ENCODE measurements at places on chromosomes 5 and 9.

DNA sequence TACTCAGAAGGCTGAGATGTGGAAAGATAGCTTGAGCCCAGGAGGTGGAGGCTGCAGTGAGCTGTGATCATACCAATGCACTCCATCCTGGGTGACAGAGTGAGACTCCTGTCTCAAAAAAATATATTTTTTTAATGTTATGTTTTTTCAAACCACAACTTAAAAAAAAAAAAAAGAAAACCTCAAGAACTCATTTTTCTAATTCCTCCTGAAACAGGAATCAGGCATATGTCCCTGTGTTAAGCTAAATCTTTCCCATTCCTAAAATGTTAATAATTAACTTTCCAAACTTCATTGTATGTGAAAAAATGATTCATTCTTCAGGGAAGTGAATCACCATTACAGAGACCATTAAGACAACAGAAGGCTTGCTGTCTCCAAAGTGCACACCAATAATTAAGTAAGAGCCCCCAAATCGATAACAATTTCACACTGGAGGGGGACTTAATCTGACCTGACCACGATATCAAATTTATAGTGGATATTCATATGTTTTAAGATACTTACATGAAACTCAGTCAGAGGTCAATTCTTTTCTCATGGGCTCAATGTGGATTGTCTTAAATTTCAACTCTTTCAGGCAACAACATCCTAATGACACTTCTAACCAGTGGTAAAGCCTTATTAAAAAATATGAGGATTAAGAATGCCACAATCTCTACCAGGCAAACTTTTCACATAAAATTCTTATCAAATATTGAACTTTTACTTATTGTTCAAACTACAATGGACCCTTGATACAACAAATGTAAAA is 5.2 kb downstream of the CEMIP2 start:
- DNase-seq, result peak; percentile 42

DNA sequence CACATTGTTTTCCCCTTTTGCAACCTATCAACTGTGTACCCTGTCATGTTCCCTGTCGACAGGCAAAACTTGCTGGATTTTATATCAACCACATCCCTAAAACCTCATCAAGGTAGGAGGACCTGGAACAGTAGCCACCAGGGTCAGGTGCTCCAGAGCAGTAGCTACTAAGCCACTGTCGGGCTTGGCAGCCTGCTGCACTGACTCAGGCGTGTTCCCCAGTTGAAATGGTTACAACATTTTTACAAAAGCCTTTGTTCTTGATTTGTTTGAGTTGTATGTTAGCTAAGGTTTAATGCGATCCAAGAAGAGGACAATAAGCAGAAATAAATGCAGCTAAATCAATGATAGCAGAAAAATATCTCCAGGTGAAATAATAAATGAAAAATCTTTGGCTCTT is 407.4 kb upstream of the TLE4 start:
- no peak for DNase-seq

DNA sequence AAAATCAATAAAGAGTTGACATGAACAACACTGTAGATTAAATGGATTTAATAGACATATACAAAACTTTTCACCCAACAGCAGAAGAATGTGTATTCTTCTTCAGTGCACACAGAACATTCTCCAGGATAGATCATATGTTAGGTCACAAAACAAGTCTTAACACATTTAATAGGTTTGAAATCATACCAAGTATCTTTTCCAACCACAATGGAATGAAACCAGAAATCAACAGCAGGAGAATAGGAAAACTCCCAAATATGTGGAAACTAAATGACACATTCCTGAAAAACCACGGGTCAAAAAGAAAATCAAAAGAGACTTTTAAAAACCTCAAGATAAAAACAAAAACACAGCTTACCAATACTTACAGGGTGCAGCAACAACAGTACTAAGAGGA is 790.1 kb upstream of the ZNF608 start:
- no peak for DNase-seq

DNA sequence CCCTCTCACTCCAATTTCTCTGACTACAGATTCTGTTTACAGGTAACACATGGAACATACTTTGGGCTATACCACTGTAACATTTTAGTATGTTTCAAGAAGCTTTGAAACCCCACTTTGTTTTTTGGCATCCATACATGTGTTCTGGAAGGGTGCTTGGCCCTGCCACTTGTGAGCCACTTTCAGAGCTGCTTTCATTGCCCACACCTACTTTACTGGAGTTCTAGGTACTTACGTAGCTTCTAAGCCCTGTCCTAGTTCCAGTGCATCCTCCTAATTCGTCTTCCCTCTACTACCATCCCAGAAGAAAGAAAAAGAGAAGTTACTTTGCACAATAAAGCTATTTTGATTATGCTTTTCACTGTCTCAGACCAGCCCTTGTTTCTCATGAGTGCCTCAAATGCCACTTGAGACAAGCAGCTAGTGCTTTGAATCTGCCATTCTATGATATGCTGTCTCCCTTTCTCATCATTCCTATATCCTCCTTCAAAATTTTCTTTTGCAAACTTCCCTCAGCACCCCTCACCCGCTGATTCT is 26.5 kb upstream of the C5orf47 start:
- DNase-seq, result no peak

- DNase-seq, result no peak
These were observed 90.4 kb downstream of the PGM5 start for GRCh38 chr9:68446836-68447235.

- DNase-seq, result peak; percentile 81
These were observed 64.7 kb upstream of the ABCA1 start for GRCh38 chr9:104992659-104993058.

GRCh38 chr5:170070556-170071412 is 34.9 kb upstream of the FOXI1 start:
- DNase-seq, result peak; percentile 29

GRCh38 chr5:96124589-96124988 is 162.9 kb upstream of the ELL2 start:
- no peak for DNase-seq

DNA sequence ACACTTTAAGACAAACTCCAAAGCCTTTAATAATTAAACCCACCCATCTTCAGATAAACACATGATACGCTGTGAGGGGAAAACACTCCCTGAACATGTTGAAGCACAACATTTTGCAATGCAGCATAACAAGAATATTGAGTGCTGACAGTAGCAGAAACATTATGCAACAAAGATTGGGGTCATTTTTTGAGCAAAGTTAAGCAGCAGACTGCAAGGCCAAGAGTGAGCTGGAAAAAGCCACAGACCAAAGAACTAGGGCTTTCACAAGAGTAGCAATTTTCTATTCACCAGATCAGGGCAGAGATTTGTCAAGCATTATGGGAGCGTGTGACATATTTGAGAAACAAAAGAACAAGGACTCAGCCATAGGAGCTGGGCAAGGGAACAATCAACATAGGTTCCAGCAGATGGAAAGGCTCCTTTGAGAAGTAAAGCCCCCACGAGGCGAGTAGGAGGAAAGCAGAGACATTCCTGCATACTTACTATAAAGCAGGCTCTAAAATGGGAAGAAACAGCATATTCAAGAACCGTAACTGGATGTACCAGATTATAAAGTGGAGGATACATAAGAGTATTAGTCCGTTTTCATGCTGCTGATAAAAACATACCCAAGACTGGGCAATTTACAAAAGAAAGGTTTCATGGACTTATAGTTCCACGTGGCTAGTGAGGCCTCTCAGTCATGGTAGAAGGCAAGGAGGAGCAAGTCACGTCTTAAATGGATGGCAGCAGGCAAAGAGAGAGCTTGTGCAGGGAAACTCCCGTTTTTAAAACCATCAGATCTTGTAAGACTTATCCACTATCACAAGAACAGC is 4.8 kb upstream of the TTC23L start:
- no peak for DNase-seq
